GM23338 (cell line): ENCODE measurements at places on chromosomes 11 and 22. TPM values are rescaled to one million over a fixed set of nuclear protein-coding genes. Genes with fewer than 3 reads are reported as not detected.

DNA sequence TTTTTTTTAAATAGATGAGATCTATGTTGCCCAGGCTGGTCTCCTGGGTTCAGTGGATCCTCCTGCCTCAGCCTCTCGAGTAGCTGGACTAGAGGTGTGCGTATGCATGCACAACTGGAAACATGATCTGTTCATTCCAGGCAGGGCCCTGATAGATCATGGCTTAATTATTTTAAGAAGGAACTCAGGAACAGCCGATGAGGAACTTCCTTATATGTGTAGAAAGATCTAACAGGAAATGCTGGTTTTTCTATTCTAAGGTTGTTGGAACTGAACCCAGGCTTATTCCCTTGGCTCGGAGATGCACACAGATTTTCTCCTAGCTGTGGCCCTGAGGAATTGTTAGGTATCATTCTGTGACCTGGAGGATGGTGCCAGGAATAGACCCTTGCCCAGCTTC lies 32.4 kb downstream of the SPECC1L start:
- H3K27ac ChIP-seq: no peak overlapping the region
- no peaks in the 10 kb centered on the region for H3K27me3 ChIP-seq
- H3K4me3 ChIP-seq: no peak overlapping the region
- DNase-seq: no peak
- no peaks in the 10 kb centered on the region for H3K4me1 ChIP-seq

GRCh38 chr11:16924826-16925560 lies 89.2 kb downstream of the PLEKHA7 start:
- peak; percentile 86 for DNase-seq
- H3K4me3 ChIP-seq: peak overlapping the region; percentile 83
- H3K27me3 ChIP-seq: peaks cover 56% of the 10 kb centered on the region

GRCh38 chr11:74135127-74135840 lies 35.5 kb downstream of the C2CD3 start:
- DNase-seq: no peak
- H3K36me3 ChIP-seq: peaks cover 9% of the 10 kb centered on the region
- H3K4me1 ChIP-seq: peaks cover 2% of the 10 kb centered on the region; the same call in 1 of the 2 replicates

The IRAG1 gene
- 2.5 and 2.7 TPM in 2 replicates for total RNA-seq

The SLCO2B1 gene
- total RNA-seq: not detected in 2 replicates
